ENCODE measurements at places on chromosomes 5 and 9. TPM values are rescaled to one million over a fixed set of nuclear protein-coding genes. Genes with fewer than 3 reads are reported as not detected.
A peak's percentile ranks its signal among the peaks of the same experiment; 100 is the strongest.

GRCh38 chr9:120841930-120842684 lies 615 bp downstream of the PSMD5 start:
- peaks cover 12% of the 10 kb centered on the region for H3K4me1 ChIP-seq
- peaks cover 4% of the 10 kb centered on the region for H3K36me3 ChIP-seq
- H3K27ac ChIP-seq, result peak overlapping the region; percentile 95
- peak overlapping the region; percentile 67 for H3K4me3 ChIP-seq

- H3K27ac ChIP-seq, result no peak overlapping the region
- DNase-seq, result no peak
- H3K27me3 ChIP-seq, result no peaks in the 10 kb centered on the region
- no peak overlapping the region for H3K4me3 ChIP-seq
- no peaks in the 10 kb centered on the region for H3K36me3 ChIP-seq
These were observed 67.0 kb upstream of the TNPO1 start for GRCh38 chr5:72749362-72749997.

GRCh38 chr5:73061593-73061992 lies 58.8 kb upstream of the TMEM171 start:
- no peak overlapping the region for H3K4me3 ChIP-seq
- no peaks in the 10 kb centered on the region for H3K4me1 ChIP-seq

The CYFIP2 gene
- 34.1 TPM for total RNA-seq

DNA sequence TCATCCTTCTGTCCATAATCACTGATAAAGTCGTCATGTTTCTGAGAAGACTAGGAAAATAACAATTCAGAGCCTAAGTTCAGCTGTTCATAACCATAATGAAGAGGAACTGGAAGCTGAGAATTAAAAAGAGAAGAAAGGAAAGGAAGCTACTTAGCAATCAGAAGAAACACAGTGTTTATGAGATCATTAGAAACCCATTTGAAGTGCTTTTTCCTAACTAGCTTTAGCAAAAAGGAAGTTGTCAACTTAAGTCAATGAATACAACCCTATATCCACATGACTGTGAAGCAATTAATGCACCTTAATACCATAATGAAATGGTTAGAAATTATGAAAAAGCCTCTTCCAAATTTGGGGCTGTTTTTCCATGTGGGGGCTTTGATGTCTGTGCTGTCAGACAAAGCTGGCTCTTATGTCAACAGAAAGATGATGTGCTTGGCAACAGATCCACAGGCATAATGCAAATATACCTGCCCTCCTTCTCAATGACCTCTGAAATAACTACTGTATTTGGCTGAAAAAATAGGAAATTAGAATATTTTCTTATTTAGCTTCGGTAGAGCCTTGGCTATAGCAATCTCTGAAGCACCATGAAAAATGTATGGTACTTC lies 463.5 kb downstream of the RASEF start:
- peaks cover 30% of the 10 kb centered on the region for H3K4me1 ChIP-seq
- no peak for DNase-seq
- no peak overlapping the region for H3K4me3 ChIP-seq
- H3K27me3 ChIP-seq, result no peaks in the 10 kb centered on the region
- no peaks in the 10 kb centered on the region for H3K36me3 ChIP-seq
- no peak overlapping the region for H3K27ac ChIP-seq

The IL3 gene
- total RNA-seq, result not detected

Data from liver (tissue), 10 donors.